ENCODE measurements at places on chromosomes 12 and 14.

DNA sequence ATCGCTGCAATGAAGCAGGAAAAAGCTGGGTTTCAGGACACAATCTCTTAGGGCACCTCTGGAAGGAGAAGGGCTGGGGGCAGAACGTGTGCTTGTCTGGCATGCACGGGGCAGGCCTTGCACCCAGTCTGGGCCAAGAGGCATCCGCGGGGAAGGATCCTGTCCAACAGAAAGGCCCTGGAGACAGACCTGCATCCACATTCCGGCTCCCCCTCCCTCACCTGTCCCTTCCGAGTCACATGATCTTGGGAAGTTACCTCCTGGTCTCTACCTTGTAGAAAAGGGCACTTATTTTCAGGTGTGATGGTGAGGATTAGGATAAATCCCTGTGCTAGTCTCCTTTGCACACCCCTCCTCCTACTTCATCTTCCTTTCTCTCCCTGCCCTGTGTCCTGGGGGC is 25.4 kb downstream of the CLMN start:
- no peak for DNase-seq

GRCh38 chr12:15458008-15458407 is 135.7 kb downstream of the PTPRO start:
- no peak for DNase-seq

DNA sequence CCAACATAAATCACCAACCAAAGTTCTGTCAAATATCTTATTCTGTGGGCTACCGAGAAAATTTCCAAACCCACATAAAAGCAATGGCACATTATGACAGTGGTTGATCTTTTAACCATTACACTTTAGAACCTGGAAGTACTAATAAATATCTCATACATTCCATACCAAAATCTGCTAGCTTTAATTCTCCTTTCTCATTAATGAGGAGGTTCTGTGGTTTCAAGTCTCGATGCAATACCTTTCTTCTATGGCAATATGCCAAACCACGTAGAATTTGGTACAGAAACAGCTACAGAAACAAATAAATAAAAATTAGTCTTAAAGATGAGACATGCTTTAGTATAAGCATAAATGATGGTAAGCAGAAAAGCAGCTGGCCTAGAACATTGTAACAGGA is 100.7 kb downstream of the ELK3 start:
- DNase-seq = no peak

GRCh38 chr12:24719293-24719721 is 229.6 kb downstream of the BCAT1 start:
- DNase-seq = no peak

DNA sequence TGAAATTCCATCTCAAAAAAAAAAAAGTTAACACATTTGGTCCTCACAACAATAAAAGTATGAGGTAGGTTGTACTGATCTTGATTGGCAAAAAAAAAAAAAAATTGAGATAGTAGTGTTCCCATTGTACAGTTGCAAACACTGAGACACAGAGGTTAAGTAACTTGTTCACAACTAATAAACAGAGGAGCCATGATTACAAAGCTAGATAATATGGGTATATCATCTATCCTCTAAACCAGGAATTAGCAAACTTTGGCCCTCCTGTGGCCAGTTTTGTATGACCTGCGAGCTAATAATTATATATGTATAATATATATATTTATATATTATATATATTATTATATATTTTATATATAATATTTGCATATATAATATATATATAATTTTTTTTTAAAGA is 2.3 kb upstream of the PSME1 start:
- no peak for DNase-seq

DNA sequence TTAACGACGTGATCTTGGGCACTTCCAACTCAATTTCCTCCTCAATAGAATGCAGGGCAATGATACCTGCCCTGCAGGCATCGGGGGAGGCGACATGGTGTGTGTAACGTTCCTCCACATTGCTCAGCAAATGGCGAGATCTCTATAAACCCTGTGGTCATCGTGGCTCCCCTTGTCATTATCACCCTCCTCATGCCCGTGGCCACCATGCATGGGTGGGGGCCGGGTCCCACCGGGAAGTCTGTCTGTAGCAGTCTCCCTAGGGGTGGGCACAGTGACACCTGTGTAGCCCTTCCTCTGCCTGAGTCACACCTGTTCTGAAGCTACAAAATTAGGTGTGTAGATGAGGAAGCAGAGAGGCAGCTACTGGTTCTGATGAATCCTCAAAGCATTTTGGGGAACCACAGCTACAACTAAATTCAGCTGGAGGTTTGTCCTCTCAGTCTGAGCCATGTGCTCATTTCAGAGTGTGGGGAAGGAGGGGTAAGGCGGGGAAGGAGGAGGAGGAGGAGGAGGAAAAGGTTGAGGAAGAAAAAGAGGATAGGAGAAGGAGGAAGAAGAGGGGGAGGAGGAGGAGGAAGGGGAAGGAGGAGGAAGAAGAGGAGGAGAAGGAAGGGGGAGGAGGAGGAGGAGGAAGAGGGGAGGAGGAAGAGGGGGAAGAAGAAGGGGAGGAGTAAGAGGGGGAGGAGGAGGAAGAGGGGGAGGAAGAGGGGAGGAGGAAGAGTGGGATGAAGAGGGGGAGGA is 11.0 kb upstream of the CACNA2D4 start:
- DNase-seq = no peak

- no peak for DNase-seq
These were observed 139.6 kb downstream of the SLC2A13 start for GRCh38 chr12:39966256-39966655.

DNA sequence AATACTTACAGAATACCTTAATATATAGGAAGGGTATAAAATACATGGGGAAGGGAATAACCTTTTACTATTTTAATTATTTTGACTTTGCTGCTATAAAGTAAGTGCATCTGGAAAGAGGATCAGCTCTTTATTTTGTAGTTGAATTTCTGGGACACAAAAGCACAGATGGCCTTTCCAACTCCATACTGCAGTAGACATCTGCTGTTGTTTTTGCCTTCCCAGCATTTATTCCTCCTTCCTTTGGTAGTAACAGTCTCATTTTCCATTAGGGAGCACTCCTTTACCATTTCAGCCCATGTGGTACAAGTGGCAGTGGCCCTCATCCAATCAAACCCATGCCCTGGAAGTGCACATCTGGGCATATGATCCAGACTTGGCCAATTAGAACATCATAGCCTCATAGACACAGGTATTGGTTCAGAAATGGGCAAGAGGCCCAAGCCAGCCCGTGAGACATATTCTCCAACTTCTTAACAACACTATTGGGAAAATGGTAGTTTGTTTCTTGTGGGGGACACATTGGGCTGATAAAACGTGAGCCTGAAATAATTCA is 64.8 kb upstream of the YARS2 start:
- no peak for DNase-seq

- DNase-seq = no peak
These were observed 13.0 kb upstream of the LRRC23 start for GRCh38 chr12:6891646-6892001.

DNA sequence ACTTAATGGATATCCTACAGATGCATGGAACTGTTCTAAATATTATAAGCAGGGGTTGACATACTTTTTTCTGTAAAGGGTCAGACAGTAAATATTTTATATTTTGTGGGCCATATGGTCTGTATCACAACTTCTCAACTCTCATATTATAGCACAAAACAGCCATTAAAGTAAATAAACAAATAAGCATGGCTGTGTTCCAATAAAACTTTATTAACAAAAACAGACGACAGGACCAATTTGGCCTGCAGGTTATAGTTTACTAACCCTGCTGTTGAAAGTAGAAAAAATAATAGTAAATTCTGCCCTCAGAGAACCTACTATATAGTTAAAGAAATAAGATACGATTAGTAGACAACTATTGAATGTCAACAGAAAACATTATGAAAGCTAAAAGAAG is 17.5 kb downstream of the ATG2B start:
- no peak for DNase-seq

- DNase-seq = no peak
These were observed 333.7 kb upstream of the OR4E1 start for GRCh38 chr14:22007363-22007762.

- DNase-seq = no peak
These were observed 20.9 kb downstream of the HEBP1 start for GRCh38 chr12:12979126-12979525.

DNA sequence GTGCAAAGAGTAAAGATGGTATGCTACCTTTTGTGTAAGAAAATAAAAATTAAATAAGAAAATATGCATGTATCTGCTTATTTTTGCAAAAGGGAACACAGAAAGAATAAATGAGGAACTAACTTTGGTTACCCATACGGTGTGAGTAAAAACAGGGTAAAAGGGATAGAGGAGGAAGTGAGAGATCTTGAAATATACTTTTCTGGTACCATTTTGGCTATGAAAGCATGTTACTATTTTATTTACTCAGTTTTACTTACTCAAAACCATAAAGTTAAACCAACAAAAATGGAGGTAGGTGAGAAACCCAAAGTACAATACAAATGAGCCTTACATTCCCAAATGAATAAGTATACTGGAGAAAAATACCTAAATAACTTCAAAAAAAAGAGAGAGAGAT is 122.0 kb upstream of the EGLN3 start:
- DNase-seq = no peak

DNA sequence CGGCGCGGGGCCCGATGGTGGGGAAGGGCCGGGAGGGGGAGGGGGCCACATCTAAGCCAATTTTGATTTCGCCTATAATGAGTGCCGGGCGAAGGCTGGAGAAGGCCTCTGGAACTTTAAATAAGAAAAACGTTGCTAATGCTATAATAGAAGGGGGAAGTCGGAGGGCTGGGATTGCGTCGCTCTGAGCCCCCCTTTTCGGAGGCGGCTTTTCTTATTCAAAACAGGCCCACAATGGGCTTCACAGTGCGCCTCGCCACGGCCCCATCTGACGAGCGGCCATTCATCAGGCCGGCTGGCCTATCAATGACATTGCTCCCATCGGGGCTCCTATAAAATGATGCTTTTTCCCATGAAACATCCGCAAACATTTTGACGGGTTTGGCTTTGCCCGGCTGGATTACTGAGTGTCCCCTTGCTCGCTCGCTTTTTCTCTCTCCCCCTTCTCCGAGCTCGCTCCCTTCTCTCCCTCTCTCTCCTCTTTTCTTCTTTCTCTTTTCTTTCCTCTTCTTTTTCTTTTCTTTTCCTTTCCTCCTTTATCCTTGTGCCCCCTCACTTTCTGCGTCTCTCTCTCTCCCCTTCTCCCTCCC is at the start of gene RFX4:
RFX4 (plus strand) TSS at position 364 of the 590 bp plus-strand sequence. CDS start 317 bp downstream, outside the sequence.
- DNase-seq = peak; percentile 89

- DNase-seq = no peak
These were observed 60.6 kb downstream of the ARL6IP4 start for GRCh38 chr12:123041042-123041531.

- no peak for DNase-seq
These were observed 10.0 kb downstream of the VWF start for GRCh38 chr12:6114476-6114870.

GRCh38 chr12:65647074-65647473 is 177.2 kb upstream of the HMGA2 start:
- DNase-seq = no peak

DNA sequence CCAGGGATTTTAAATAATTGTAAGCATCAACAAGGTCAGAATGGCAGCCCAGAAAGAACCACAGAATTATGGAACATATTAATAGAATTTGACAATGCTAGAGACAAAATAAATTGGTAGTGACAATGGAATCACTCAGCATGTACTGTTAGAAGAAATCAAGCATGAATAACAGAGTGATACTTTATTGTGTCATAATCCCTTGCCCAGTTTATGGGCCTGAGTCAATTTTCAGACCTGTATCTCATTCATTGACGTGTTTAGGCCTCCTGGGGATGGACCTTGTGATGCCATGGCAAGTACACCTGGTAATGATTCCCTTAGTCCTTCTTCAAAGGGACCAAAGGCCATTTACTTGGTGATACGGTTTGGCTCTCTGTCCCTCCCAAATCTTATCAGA is 12.8 kb upstream of the CCDC91 start:
- no peak for DNase-seq

DNA sequence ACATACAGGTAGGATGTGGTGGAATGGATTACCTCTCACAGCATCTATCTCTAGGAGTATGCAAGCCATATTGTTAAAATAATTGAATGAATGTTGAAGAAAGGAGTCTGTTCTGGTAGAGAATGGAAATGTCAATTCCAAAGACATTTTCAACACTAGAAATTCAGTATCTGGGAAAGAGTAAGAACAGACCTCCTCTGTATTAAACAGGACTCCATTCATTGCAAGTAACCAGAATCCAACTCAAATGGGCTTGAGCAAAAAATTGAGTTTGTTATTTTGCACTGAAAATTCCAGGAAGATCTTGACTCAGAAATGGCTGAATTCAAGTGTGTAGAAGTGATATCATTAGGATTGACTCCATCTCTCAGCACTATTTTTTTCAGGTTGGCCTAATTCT is 168.1 kb downstream of the C12orf42 start:
- no peak for DNase-seq

DNA sequence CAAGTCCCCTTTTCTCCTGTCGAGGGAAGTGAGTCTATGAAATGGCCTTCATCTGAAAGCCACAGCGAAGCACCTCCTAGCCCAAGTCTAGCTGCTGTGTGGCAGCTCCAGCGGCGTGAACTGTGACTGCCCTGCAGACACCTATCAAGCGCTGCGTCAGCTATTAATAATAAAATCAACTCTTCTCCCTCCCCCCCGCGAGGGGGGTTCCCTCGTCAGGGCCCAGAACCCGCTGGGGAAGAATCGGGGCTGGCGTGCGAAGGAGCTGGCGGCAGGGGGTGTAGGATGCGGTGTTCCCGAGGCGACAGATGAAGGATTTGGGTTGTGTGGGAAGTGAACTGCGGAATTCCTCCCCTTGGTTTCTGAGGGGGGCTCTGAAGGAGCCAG is 662 bp upstream of the ATP2A2 start:
- DNase-seq = no peak

GRCh38 chr14:64714432-64715025 is 10.3 kb downstream of the PLEKHG3 start:
- DNase-seq = no peak

- DNase-seq = peak; percentile 76
These were observed 16.9 kb downstream of the OR6S1 start for GRCh38 chr14:20624495-20625070.

GRCh38 chr12:113173081-113173698 is 12.1 kb downstream of the DDX54 start:
- no peak for DNase-seq

DNA sequence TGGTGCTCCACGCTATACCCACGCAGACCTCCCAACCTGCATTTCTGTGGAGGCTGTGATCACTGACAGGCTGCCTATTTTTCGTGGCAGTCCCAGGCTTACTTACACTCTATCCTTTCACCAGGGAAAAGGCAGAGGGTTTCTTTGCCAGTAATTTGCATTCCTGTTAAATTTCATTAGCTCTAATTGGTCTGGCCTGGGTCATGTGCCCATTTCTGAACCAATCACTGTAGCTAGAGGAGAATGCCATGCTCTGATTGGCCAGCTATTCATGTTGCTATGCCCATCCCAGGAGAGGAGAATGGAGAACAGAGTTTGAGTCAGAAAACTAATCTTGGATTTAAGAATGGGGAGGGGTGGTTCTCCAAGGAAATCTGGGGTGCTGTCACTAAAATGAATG is 43.2 kb upstream of the TUNAR start:
- peak; percentile 22 for DNase-seq

- no peak for DNase-seq
These were observed 663.8 kb downstream of the FLRT2 start for GRCh38 chr14:86193756-86194155.

- DNase-seq = no peak
These were observed 8.1 kb downstream of the COCH start for GRCh38 chr14:30882431-30882830.

GRCh38 chr12:42590330-42590934 is 886 bp upstream of the PRICKLE1 start:
- peak; percentile 39 for DNase-seq

- DNase-seq = no peak
These were observed 513 bp downstream of the PFDN5 start for GRCh38 chr12:53295891-53296219.

Measured in neural progenitor cell (in vitro differentiated cells).